Smooth muscle cell of the brain vasculature (primary cell): ENCODE measurements at places on chromosomes 1 and 21.

DNA sequence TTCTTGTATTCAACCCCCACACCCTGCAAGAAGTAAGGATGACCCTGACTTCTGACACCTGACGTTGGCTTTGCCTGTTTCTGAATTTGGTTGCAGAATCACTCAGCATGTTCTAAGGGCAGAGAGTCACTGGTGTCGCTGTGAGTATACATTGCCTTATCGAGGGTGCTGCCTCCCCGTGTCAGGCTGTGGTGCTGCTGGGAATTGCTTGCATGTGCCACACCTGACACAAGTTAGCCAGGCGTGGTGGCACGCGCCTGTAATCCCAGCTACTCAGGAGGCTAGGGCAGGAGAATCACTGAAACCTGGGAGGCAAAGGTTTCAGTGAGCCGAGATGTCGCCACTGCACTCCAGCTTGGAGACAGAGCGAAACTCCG lies 45.9 kb downstream of the WDR4 start:
- no peak for DNase-seq

- DNase-seq: no peak
Measured at GRCh38 chr1:117026361-117026760, 24.8 kb downstream of the CD101 start.

GRCh38 chr1:23801338-23801748 lies 789 bp upstream of the GALE start:
- DNase-seq: no peak

GRCh38 chr1:228378873-228379460 lies 27.7 kb downstream of the TRIM11 start:
- no peak for DNase-seq

DNA sequence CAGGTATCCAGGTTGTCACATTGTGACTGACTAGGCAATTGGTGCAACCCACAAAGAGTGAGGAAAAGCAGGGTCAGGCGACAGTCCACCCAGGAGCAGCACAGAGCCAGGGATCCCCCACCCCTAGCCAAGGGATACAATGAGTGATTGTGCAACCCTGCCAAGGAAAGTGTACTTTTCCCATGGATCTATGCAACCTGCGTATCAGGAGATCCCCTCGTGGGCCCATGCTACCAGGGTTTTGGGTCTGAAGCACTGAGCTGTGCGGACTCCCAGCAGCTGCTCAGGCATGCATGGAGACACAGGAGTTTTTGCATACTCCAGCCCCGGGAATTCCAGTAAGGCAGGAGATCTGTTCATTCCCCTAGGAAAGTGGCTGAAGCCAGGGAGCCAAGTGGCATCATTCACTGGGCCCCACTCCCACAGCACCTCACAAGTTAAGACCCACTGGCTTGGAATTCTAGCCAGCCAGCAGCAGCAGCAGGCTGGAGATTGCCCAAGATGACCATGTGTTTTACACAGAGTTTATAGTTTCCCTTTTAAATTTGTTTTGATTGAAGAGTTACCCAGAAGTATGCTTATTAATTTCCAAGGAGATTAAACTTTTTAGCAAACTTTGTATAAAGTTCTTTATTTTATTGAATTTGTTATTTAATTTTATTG lies 136.0 kb downstream of the LTN1 start:
- DNase-seq: no peak

DNA sequence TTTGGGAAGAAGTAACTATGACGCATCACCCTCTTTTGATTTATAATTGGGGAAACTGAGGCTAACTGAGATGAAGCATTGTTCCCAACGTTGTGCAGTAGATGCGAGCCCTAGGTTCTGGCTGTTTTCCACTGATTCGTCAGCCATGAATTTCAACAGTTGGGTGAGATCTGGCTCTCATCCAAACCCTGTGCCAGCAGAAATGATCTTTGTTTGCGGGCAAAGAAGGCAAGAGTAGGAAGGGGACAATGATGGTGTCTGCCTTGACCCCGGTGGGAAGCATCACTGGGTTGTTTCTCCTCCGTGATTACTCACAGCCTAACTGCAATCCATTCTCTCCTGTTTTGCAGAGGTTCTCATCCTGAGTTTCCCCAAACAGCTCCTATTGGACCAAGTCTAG lies 142.3 kb downstream of the MIS18A start:
- no peak for DNase-seq

- no peak for DNase-seq
Measured at GRCh38 chr21:45900034-45900868, 81.3 kb upstream of the COL6A1 start.

DNA sequence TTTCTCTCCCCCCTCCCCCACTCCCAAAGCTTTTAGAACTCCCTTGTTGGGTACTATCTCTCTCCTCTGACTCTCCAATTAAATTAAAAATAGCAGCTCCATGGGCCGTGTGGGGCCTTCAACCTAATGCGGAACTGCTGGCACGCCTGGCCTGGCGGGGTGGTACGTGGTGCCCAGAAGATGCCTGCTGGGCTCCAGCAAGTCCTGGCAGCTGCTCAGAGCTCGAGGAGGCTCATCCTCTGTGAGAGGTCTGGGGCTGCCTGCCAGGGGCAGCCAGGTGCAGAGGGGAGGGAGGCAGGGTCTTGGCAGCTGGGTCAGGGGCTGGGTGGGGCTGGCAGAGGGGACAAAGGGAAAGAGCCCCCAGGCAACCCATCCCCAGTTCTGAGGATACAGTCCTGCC lies 74.4 kb downstream of the ACTL8 start:
- no peak for DNase-seq
